ENCODE measurements at places on chromosomes 11 and 22. TPM values are rescaled to one million over a fixed set of nuclear protein-coding genes. Genes with fewer than 3 reads are reported as not detected.

GRCh38 chr11:3144296-3145205, 20.6 kb downstream of the OSBPL5 start:
- H3K4me1 ChIP-seq, result no peaks in the 10 kb centered on the region
- H3K27ac ChIP-seq, result no peak overlapping the region
- no peaks in the 10 kb centered on the region for H3K27me3 ChIP-seq
- DNase-seq, result no peak
- no peak overlapping the region for H3K4me3 ChIP-seq

DNA sequence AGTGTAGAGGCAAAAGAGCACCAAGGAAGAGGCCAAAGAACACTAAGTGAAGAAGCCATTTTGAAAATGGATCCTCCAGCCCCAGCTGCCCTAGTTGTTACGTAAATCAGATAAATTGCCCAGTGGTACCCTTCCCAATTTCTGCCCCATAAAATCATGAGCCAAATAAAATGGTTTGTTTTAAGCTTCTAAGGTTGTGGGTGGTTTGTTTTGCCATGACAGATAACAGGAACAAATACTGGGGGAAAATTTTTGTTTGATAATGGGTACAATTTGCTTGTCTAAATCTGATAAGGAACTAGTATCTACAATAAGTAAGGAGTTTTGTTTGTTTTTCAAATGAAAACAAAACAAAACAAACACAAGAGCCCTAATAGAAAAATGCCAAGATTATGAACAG, 30.6 kb upstream of the HSD17B12 start:
- H3K36me3 ChIP-seq, result no peaks in the 10 kb centered on the region
- H3K27me3 ChIP-seq, result no peaks in the 10 kb centered on the region
- no peak overlapping the region for H3K27ac ChIP-seq
- peaks cover 7% of the 10 kb centered on the region for H3K4me1 ChIP-seq
- H3K4me3 ChIP-seq, result no peak overlapping the region

DNA sequence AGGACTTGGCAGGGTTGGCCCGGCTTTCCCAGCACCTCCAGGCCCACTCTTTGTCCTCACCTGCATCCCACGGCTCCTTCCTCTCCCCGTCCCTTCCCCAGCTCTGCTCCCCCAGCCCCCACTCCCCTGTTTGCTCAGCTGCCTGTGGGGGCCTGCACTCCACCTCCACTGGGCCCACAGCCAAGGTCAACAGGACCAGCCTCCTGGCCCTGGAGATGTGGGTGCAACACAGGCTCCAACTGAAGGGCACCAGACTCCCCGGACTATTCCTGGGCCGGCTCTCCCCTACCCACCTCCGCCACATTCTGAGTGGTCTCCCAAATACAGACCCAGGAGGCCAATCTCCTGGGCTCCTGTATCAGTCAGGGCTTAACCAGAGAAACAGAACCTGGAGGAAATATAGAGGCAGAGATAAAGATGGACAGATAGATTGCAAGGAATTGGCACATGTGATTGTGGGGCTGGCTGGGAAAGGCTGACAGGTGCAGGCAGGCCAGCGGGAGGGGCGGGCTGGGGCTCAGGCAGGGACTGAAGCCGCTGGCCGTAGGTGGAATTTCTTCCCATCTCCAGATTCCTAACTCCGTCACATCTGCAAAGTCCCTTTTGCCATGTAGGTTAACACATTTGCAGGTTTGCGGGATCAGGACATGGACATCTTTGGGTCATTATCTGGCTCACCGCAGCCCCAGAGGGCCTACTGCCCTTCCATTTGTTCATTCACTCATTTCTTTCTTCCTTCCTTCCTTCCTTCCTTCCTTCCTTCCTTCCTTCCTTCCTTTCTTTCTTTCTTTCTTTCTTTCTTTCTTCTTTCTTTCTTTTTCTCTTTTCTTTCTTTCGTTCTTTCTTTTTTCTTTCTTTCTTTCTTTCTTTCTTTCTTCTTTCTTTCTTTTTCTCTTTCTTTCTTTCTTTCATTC, 45.8 kb upstream of the MYH9 start:
- no peak overlapping the region for H3K4me3 ChIP-seq
- DNase-seq, result no peak
- no peak overlapping the region for H3K27ac ChIP-seq
- H3K36me3 ChIP-seq, result no peaks in the 10 kb centered on the region

DNA sequence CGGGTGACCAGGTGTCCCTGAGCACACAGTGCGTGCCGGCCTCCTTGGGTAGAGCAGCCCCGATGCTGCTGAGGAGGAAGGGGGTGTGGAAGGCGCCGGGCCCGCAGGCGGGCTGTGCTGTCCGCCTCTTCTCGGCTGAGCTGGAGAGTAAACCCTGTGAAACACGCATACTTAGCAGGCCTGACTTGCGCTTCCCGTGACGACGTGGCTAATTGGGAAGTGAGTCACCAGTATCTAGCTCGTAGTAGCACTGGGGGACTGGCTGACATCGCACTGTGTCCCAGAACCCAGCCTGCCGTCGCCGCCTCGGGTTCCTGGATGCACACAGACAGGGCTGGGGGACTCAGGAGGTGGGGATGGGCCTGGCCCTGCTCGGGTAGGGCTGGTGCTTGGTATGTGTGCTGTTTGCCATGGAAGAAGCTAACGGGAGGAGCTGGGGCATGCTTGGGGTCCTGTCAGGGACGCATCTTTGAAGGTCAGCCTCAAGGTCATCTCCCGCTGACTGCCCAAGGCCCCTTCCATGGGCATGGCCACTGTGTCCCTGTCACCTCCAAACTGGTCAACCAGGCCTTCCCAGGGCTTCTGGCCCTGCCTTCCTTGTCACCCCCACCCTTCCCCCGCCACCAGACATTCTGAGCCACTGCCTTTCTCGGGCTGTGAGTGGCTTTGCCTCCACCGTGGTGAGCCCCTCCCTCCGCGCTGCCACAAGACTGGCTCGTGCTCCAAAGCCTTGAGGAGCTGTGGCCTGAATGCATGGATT, 1327.0 kb downstream of the BRD1 start:
- H3K27me3 ChIP-seq, result no peaks in the 10 kb centered on the region
- no peak overlapping the region for H3K27ac ChIP-seq
- H3K36me3 ChIP-seq, result no peaks in the 10 kb centered on the region
- DNase-seq, result no peak
- no peaks in the 10 kb centered on the region for H3K4me1 ChIP-seq

DNA sequence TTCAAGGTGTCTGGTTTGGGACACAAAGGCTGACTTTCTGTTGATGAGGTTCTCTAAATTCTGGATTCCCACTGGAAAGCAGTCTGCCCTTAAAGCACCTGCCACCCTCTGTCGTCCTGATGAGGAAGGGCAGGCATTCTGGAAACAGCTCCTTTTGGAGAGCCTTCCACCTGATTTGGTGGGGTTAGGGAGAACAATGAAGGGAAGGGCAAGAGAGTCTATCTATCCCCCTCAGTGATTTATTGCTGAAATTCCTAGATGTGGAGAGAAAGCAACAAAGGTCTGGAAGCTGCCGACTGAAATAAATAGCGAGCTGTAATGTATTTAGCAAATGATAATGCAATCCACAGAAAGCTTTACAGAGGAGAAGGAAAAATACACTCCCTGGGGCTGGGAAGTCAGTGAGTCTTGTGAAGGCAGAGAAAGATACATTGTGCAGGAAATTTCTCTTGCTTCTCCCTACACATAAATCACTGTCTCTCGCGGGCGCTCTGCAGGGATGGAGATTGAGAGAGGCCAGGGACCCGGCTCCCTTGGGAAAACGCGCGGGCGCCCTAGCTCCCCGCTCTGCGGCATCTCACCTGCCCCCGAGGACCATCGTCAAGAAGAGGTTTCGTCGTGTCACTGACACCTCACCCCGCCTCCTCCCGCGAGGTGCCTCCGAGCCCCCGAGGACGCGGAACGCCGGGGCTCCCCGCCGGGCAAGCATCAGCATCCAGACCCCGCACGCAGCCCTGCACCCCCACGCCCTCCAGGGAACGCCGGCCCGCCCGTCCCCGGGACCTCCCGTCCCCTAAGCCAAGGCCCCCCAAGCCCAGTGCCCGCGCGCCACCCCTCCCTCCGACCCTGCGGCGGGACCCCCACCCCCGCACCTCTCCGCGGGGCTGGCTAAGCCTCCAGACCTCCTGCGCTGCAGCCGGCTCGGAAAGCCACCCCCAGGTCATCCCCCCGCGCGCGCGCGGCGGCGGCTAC, 673 bp downstream of the CDON start:
- no peak for DNase-seq
- H3K27ac ChIP-seq, result peak overlapping the region; percentile 19
- H3K4me3 ChIP-seq, result peak overlapping the region; percentile 29
- H3K4me1 ChIP-seq, result peaks cover 20% of the 10 kb centered on the region

DNA sequence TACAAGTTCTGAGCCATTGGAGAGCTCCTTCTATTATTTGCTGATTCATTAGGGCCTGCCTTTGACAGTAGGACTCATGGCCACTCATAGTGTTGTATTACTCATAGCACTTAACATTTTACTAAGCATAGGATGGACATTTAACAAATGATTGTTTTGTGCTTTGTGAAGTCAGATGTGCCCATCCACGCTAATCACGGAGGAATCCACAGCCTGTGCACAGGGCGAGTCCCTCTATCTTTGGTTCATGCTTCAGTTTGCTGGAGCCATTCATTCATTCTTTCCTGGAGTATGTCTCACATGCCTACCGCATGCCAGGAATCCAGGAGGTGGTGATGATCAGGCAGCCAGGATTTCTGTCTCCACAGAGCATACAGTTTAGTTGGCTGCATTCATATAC, 254.1 kb downstream of the NTM start:
- H3K4me1 ChIP-seq, result no peaks in the 10 kb centered on the region
- no peak overlapping the region for H3K27ac ChIP-seq
- no peaks in the 10 kb centered on the region for H3K27me3 ChIP-seq
- H3K4me3 ChIP-seq, result no peak overlapping the region

The ASRGL1 gene
- total RNA-seq, result 15.2 TPM

The RELT gene
- 8.0 TPM for total RNA-seq

Measured in liver (tissue), 10 donors.